Esophagus squamous epithelium (tissue), 5 donors: ENCODE measurements at places on chromosomes 5 and 9. TPM values are rescaled to one million over a fixed set of nuclear protein-coding genes. Genes with fewer than 3 reads are reported as not detected.

INSL6 gene
- total RNA-seq, result not detected

ESM1 gene
- not detected for total RNA-seq

GPX3 gene
- 328 TPM for total RNA-seq

PCDHGB1 gene
- 1.9 TPM for total RNA-seq

FAM170A gene
- total RNA-seq, result not detected

WDR38 gene
- not detected for total RNA-seq

INSL4 gene
- not detected for total RNA-seq

C9orf153 gene
- not detected for total RNA-seq

SLC6A18 gene
- not detected for total RNA-seq

DNA sequence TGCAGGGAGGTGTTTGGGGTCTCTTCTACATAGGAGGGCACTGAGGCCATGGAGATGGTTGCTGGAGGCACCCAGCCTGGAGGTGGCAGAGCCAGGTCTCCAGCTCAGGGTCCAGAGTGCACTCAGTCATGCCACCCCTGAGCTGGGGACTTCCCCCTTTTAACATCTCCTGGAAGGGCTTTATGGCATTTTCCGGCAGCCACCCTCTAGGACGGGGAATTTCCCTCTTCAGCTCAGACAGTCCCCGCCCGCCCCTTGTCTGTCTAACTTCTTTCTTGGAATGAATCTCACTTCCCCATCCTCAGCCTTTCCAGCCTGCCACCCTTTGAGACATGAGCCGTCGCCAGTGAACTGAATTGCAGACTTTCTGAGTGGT is 49.9 kb downstream of the COL15A1 start:
- H3K27me3 ChIP-seq, result no peaks in the 10 kb centered on the region
- H3K36me3 ChIP-seq, result no peaks in the 10 kb centered on the region
- no peak for DNase-seq
- peaks cover 50% of the 10 kb centered on the region for H3K4me1 ChIP-seq

- DNase-seq, result no peak
- H3K27ac ChIP-seq, result no peak overlapping the region
- H3K4me3 ChIP-seq, result no peak overlapping the region
- H3K4me1 ChIP-seq, result no peaks in the 10 kb centered on the region
- no peaks in the 10 kb centered on the region for H3K27me3 ChIP-seq
Observed at GRCh38 chr5:61254969-61255555, 77.0 kb upstream of the ZSWIM6 start.

DNA sequence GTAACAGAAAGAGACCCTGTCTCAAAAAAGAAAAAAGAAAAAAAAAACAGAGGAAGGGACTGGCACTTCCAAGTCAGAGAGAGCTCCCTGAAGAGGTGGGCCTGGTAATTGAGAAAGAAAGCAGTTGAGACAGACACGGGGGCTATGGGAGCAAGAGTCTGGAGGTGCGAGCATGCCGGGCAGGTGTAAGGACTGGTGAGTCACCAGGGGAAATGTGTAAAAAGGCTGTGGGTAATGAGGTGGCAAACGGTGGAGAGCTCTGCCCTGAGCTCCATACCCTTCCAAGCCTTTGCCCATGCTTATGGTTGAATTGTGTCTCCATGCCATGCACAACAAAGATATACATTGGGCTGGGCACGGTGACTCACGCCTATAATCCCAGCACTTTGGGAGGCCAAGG is 18.0 kb upstream of the JADE2 start:
- no peaks in the 10 kb centered on the region for H3K27me3 ChIP-seq
- no peaks in the 10 kb centered on the region for H3K36me3 ChIP-seq
- DNase-seq, result no peak
- no peak overlapping the region for H3K27ac ChIP-seq

- no peak overlapping the region for H3K4me3 ChIP-seq
- no peaks in the 10 kb centered on the region for H3K36me3 ChIP-seq
- H3K27me3 ChIP-seq, result peaks cover 9% of the 10 kb centered on the region
- peaks cover 5% of the 10 kb centered on the region for H3K4me1 ChIP-seq
- no peak for DNase-seq
Observed at GRCh38 chr5:2039180-2039531, 156.4 kb upstream of the IRX4 start.

- H3K4me3 ChIP-seq, result no peak overlapping the region
- no peaks in the 10 kb centered on the region for H3K27me3 ChIP-seq
- H3K4me1 ChIP-seq, result peaks cover 4% of the 10 kb centered on the region
- H3K27ac ChIP-seq, result no peak overlapping the region
- H3K36me3 ChIP-seq, result no peaks in the 10 kb centered on the region
- DNase-seq, result no peak
Observed at GRCh38 chr5:167802755-167803431, 488.6 kb upstream of the WWC1 start.

GRCh38 chr9:137506274-137506673 is 43.9 kb downstream of the PNPLA7 start:
- H3K4me3 ChIP-seq, result no peak overlapping the region
- H3K36me3 ChIP-seq, result no peaks in the 10 kb centered on the region
- no peak overlapping the region for H3K27ac ChIP-seq
- H3K4me1 ChIP-seq, result no peaks in the 10 kb centered on the region

DNA sequence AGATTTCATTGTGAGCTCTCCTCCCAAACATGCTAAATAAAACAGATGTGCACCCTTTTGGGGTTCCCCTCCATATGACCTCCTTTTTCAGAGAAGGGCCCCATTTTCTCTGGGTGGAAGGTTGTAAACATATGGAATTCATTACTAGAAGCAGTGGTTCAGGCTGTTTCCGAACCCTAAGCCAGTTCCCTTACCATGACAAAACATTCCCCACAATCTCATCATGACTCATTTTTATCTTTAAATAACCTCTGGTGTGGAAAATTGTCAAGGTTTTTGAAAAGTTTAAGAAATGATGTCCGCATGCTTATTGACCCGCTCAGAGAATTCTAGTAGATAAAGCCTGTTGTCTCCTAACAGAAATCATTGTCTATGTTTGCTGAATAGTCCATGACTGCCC is 127.3 kb upstream of the PIK3R1 start:
- H3K4me1 ChIP-seq, result no peaks in the 10 kb centered on the region
- no peak overlapping the region for H3K27ac ChIP-seq
- no peak overlapping the region for H3K4me3 ChIP-seq
- no peak for DNase-seq
- H3K27me3 ChIP-seq, result no peaks in the 10 kb centered on the region

GRCh38 chr5:87027570-87027969 is 240.1 kb upstream of the RASA1 start:
- no peaks in the 10 kb centered on the region for H3K4me1 ChIP-seq
- H3K27me3 ChIP-seq, result no peaks in the 10 kb centered on the region
- DNase-seq, result no peak
- no peak overlapping the region for H3K27ac ChIP-seq
- H3K36me3 ChIP-seq, result no peaks in the 10 kb centered on the region

- no peak for DNase-seq
- no peak overlapping the region for H3K27ac ChIP-seq
- peaks cover 15% of the 10 kb centered on the region for H3K36me3 ChIP-seq
Observed at GRCh38 chr5:179777456-179777855, 16.3 kb upstream of the LTC4S start.

- no peak for DNase-seq
- H3K4me1 ChIP-seq, result peaks cover 10% of the 10 kb centered on the region
Observed at GRCh38 chr5:176823869-176824412, 13.6 kb downstream of the UNC5A start.

GRCh38 chr5:176784218-176785165 is 25.9 kb upstream of the UNC5A start:
- no peak for DNase-seq
- no peaks in the 10 kb centered on the region for H3K27me3 ChIP-seq
- H3K4me3 ChIP-seq, result no peak overlapping the region
- no peaks in the 10 kb centered on the region for H3K4me1 ChIP-seq
- no peak overlapping the region for H3K27ac ChIP-seq
- H3K36me3 ChIP-seq, result no peaks in the 10 kb centered on the region

DNA sequence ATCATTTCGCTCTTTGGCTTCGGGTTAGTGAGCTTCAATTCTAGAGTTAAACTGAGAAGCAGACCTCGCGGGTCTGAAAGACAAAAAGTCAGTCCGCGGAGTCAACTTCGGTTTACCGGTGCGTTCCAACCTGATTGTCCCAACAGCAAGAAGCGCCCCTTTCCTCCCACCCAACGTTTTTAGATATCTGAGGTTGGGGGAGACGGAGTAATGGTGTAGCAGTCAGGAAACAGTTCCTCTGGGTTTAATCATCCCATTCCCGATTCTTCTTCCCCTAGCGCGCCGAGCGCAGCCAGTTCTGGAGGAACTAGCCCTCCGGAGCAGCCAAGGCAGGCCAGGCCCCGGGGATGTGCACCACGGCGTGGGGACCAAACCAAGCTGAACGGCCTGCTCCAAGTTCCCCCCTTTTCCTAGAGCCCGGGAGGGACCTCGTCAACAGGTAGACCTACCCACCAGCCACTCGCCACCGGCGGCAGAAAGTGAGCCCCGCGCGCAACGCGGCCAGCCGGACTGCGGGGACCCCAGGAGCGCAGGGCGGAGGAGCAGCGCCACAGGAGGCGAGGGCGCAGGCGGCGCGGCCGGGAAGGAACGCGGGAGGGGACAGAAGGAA is 622 bp upstream of the ISL1 start:
- H3K27ac ChIP-seq, result no peak overlapping the region
- no peaks in the 10 kb centered on the region for H3K36me3 ChIP-seq
- peaks cover 16% of the 10 kb centered on the region for H3K4me1 ChIP-seq
- H3K27me3 ChIP-seq, result peaks cover 100% of the 10 kb centered on the region
- H3K4me3 ChIP-seq, result peak overlapping the region; percentile 56
- no peak for DNase-seq

- H3K4me3 ChIP-seq, result no peak overlapping the region
- H3K27me3 ChIP-seq, result no peaks in the 10 kb centered on the region
- no peak overlapping the region for H3K27ac ChIP-seq
- H3K4me1 ChIP-seq, result no peaks in the 10 kb centered on the region
- DNase-seq, result no peak
Observed at GRCh38 chr9:93477397-93477796, 24.0 kb upstream of the FAM120AOS start.

GRCh38 chr9:121071756-121072421 is 2.9 kb upstream of the CNTRL start:
- no peaks in the 10 kb centered on the region for H3K36me3 ChIP-seq
- peak overlapping the region; percentile 52 for H3K4me3 ChIP-seq
- peaks cover 40% of the 10 kb centered on the region for H3K4me1 ChIP-seq
- no peak for DNase-seq
- peak overlapping the region; percentile 93 for H3K27ac ChIP-seq

DNA sequence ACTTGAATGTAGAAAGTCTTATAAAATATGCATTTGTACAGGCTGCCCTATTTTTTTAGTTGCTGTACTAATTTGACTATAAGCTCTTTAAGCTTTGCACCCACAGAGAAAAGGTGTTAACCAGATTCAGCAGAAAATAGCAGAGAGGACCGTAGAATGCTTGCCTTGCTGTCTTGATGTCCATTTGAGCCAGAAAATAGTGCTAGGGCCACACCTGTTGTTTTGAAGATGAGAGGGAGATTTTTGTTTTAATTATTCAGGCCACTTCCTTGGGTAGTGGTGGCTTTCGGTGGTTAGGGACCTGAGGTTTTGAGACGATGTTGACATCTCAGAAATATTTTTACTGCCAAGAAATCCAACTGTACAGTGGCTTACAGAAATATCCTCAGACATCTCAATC is 196.0 kb downstream of the SPATA31D1 start:
- H3K27me3 ChIP-seq, result no peaks in the 10 kb centered on the region
- H3K36me3 ChIP-seq, result no peaks in the 10 kb centered on the region
- no peak overlapping the region for H3K27ac ChIP-seq
- H3K4me3 ChIP-seq, result no peak overlapping the region
- H3K4me1 ChIP-seq, result no peaks in the 10 kb centered on the region

DNA sequence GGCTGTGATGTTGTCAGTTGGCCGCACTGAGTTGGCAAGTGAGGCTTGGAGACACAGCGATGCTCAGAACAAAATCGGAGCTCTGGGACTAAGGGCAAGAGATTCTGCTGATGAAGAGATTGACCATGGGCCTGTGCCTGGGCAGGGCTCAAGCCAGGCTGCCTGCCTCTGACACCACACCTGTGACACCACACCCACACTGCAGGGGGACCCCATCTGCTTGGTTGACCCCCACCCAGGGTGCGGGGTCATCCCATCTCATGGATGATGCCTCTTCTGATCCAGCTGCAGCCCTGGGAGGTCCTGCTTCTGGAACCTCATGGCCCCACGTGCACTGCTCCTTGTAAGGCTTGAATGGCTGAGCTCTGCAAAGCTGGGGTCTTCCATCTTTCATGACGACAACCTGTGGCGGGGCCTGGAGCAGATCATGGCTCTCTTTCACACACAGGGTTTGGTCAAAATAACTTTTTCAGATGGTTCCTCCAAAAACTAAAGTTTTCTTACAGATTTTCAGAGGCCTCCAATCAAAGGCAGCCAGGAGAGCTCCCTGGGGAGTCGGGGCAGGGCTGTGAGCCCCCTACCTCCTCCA is 185.2 kb downstream of the GADD45G start:
- H3K36me3 ChIP-seq, result no peaks in the 10 kb centered on the region
- H3K27ac ChIP-seq, result no peak overlapping the region
- no peak for DNase-seq
- no peaks in the 10 kb centered on the region for H3K27me3 ChIP-seq
- H3K4me3 ChIP-seq, result no peak overlapping the region
- no peaks in the 10 kb centered on the region for H3K4me1 ChIP-seq

GRCh38 chr9:21970800-21971640 is 23.2 kb downstream of the CDKN2A start:
- H3K36me3 ChIP-seq, result no peaks in the 10 kb centered on the region
- DNase-seq, result no peak
- peaks cover 100% of the 10 kb centered on the region for H3K27me3 ChIP-seq
- no peak overlapping the region for H3K27ac ChIP-seq
- H3K4me1 ChIP-seq, result peaks cover 21% of the 10 kb centered on the region

DNA sequence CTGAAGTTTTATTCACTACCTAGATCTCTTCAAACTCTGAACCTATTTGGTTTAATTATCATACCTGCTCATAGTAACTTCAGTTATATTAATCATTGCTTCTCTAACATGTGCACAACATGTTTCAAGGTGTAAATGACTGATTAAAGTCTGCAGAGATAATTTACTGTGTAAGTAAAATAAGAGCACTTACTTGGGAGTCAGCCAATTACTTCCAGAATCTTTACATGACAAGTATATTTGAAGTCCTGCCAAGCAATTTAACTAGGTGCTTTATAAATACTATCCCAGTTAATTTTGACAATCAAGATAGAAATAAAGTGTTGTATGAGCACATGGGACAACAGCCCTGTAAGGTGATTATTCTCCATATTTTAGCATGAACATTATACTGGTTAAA is 109.9 kb downstream of the RFX3 start:
- no peak for DNase-seq
- H3K4me3 ChIP-seq, result no peak overlapping the region
- no peaks in the 10 kb centered on the region for H3K4me1 ChIP-seq
- no peak overlapping the region for H3K27ac ChIP-seq
- H3K36me3 ChIP-seq, result no peaks in the 10 kb centered on the region
- no peaks in the 10 kb centered on the region for H3K27me3 ChIP-seq

DNA sequence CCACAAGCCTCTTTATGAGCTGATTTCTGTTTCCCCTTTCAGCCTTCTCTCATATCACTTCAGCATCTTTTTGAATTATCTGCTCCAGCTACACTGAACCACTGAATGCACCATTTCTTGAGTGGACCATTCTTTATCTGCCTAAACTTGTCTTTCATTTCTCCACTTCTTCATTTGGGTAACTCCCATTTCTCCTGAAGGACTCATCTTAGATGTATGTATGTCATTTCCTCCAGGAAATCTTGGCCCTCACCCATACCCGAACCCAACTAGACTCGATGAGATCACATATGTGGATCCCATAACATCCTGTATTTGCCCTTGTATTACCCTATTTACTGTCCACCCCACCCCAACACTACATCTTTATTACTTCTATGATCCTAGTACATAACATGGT is 249.8 kb downstream of the KIF4B start:
- no peaks in the 10 kb centered on the region for H3K4me1 ChIP-seq
- no peak overlapping the region for H3K4me3 ChIP-seq
- no peak for DNase-seq

GRCh38 chr9:19642256-19642655 is 146.6 kb downstream of the SLC24A2 start:
- H3K4me1 ChIP-seq, result no peaks in the 10 kb centered on the region
- no peak overlapping the region for H3K27ac ChIP-seq
- no peak for DNase-seq
- no peaks in the 10 kb centered on the region for H3K27me3 ChIP-seq
- no peaks in the 10 kb centered on the region for H3K36me3 ChIP-seq
